ENCODE measurements at places on chromosomes 1 and 21. TPM values are rescaled to one million over a fixed set of nuclear protein-coding genes. Genes with fewer than 3 reads are reported as not detected.

GRCh38 chr1:66395202-66396061, 138.5 kb upstream of the SGIP1 start:
- H3K27ac ChIP-seq = no peak overlapping the region
- no peaks in the 10 kb centered on the region for H3K36me3 ChIP-seq
- H3K27me3 ChIP-seq = no peaks in the 10 kb centered on the region
- H3K4me1 ChIP-seq = peaks cover 12% of the 10 kb centered on the region
- DNase-seq = no peak

GRCh38 chr21:35268261-35268660, 219.2 kb upstream of the RUNX1 start:
- no peak overlapping the region for H3K27ac ChIP-seq
- no peak for DNase-seq
- H3K27me3 ChIP-seq = no peaks in the 10 kb centered on the region
- H3K4me1 ChIP-seq = no peaks in the 10 kb centered on the region
- no peak overlapping the region for H3K4me3 ChIP-seq

DNA sequence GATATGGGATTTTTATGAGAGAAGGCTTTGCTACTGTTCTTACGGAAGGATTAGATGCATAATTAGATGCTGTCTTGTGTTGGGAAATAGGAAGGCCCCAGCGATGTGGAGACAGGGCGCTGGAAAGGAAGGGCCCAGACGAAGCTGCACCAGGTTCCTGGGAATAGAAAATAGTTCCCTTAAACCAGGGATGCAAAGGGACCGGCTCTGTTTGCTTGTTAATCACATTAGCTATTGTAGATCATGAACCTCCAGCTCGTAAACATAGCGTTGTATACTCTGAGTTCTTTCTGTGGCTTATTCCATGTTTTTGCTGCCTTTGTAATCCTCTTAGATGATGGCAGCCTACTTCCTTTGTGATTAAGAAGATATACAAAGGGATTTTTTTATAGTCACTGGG, 79.8 kb upstream of the COX20 start:
- peaks cover 18% of the 10 kb centered on the region for H3K4me1 ChIP-seq
- no peaks in the 10 kb centered on the region for H3K36me3 ChIP-seq
- no peak for DNase-seq
- H3K4me3 ChIP-seq = no peak overlapping the region
- no peak overlapping the region for H3K27ac ChIP-seq

- peak within 1 kb of the TSS; percentile 90 for H3K27ac ChIP-seq
- peak within 1 kb of the TSS; percentile 66 for H3K4me3 ChIP-seq
- no peak for DNase-seq
- H3K27me3 ChIP-seq = no peaks in the 10 kb centered on the region
Measured at GRCh38 chr1:2556277-2556677, at the start of gene TNFRSF14. Gene TNFRSF14 (plus strand): TSS chr1:2556371. CDS start chr1:2556665, 294 bp downstream.

GRCh38 chr1:8165595-8166360, 139.7 kb upstream of the ERRFI1 start:
- no peaks in the 10 kb centered on the region for H3K36me3 ChIP-seq
- peaks cover 13% of the 10 kb centered on the region for H3K4me1 ChIP-seq
- H3K4me3 ChIP-seq = no peak overlapping the region
- H3K27me3 ChIP-seq = no peaks in the 10 kb centered on the region
- H3K27ac ChIP-seq = no peak overlapping the region

DNA sequence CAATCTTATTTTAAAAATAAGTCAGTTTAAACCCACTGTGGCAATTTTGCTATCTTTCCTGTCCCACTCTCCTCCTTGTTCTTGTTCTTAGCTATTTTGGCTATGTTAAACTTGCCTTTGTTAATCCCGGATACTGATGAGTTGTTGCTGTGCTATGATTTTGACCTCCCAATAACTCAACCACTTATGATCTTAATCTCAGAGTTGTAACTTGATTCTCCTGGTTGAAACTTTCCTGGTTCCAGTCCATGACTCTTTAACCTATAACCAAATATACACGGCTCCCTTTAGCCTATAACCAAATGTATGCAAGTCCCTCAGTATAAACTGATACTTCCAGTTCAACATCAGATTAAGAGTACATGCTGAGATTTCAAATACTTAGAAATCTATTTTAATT, 15.6 kb upstream of the ACADM start:
- H3K27ac ChIP-seq = no peak overlapping the region
- DNase-seq = no peak
- no peak overlapping the region for H3K4me3 ChIP-seq
- peaks cover 36% of the 10 kb centered on the region for H3K27me3 ChIP-seq
- H3K4me1 ChIP-seq = no peaks in the 10 kb centered on the region

GRCh38 chr1:2121101-2121691, 71.0 kb downstream of the PRKCZ start:
- peaks cover 15% of the 10 kb centered on the region for H3K27me3 ChIP-seq
- no peak overlapping the region for H3K27ac ChIP-seq
- H3K4me3 ChIP-seq = no peak overlapping the region
- no peaks in the 10 kb centered on the region for H3K4me1 ChIP-seq
- no peak for DNase-seq

DNA sequence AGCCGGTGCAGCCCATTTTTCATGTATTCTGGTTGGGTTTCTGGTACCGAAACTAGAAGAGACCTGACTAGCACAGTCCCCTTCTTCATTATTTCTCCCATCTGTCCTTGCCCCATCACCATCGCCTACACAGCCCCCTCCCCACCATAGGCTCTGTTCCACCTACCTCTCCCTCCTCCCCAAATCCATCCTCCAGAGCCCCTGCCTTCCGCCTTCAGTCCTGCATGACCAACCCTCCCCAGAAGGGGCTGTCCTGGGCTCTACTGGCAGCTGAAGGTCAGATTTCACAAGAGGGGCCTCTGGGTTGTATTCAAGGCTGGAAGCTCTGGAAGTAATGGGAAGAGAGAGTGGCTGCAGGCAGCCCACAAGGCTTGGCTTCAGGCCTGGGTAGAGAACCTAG, 55.2 kb downstream of the SDC3 start:
- no peak overlapping the region for H3K4me3 ChIP-seq
- no peaks in the 10 kb centered on the region for H3K36me3 ChIP-seq
- DNase-seq = no peak
- no peak overlapping the region for H3K27ac ChIP-seq
- peaks cover 30% of the 10 kb centered on the region for H3K4me1 ChIP-seq
- H3K27me3 ChIP-seq = peaks cover 3% of the 10 kb centered on the region

GRCh38 chr1:74193908-74194307, 4.1 kb downstream of the LRRIQ3 start:
- no peaks in the 10 kb centered on the region for H3K36me3 ChIP-seq
- peaks cover 8% of the 10 kb centered on the region for H3K4me1 ChIP-seq
- no peak overlapping the region for H3K4me3 ChIP-seq
- no peak for DNase-seq
- H3K27me3 ChIP-seq = no peaks in the 10 kb centered on the region

- H3K4me1 ChIP-seq = peaks cover 18% of the 10 kb centered on the region
- no peaks in the 10 kb centered on the region for H3K36me3 ChIP-seq
- no peak for DNase-seq
- peaks cover 16% of the 10 kb centered on the region for H3K27me3 ChIP-seq
- H3K4me3 ChIP-seq = peak overlapping the region; percentile 91
Measured at GRCh38 chr1:248872752-248873408, 14.0 kb upstream of the ZNF692 start.

DNA sequence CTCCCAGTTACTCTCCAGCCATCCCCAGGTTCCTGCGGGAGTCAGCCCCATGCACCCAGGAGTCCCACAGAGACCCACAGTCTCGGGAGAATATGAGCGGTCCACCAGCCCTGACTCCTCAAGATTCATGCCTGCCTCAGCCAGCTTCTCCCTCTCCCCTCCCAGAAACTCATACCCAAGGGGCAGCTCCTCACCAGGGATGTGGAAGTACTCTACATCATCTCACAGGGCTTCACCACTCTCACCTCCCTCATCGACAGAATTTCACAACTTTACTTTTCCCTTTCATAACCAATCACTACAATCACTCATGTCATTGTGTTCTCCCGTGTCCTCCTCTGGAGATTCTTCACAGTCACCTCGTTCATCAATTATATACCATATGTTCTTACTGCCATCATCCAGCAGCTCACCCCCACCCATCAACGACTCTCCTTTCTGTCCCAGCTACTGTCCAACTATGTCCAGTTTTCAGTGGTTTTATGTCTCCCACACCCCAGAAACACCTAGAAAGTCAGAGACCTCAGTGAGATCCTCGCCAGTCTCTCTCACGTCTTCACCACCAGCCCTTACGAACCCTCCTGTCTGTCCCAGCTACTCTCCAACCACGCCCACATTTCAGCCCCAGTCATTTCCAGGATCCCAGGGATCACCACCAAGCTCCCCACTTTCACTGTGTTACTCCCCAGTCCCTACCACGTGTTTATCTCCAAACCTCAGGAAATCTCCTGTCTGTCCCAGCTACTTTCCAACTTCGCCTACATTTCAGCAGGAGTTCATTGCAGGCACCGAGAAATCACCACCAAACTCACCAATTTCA, 1530.1 kb upstream of the TPTE start:
- H3K36me3 ChIP-seq = no peaks in the 10 kb centered on the region
- H3K4me3 ChIP-seq = no peak overlapping the region
- H3K27me3 ChIP-seq = no peaks in the 10 kb centered on the region

DNA sequence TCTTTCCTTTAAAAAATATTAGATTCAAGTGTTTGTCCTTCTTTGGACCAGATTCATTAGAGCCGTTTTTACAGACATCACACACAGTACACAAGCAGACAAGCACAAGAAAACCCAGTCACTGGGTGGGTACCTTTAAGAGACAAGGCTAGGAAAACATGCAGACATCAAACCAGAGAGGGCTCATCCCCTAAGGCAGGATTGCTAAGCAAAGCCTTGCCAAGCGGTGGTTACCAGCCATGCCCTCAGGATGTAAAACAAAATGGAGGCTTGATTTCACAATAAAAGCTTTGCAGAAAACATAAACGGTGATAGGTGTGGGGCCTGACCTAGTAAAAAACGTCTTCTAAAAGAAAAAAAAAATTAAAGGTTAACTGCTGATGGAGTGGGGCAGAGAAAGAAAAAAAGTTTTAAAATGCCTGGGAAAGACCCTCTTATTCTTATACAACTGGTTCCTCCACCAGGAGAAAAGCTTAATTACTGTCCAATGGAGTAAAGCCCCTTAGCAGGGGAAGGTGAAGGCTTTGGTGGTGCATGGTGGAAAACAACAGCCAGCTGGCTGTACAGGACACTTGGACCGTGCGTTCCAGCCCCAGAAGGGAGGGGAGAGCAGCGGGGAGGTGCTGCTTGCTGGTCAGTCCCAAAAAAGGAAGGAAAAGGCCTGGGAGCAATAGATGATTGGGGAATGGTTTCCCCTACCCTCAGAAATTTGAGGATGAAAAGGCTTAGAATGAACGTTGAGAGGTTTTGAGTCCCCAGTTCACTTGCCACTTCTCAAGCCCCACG, 30.4 kb upstream of the FMO1 start:
- H3K27me3 ChIP-seq = no peaks in the 10 kb centered on the region
- no peaks in the 10 kb centered on the region for H3K36me3 ChIP-seq
- no peak for DNase-seq
- peak overlapping the region; percentile 95 for H3K27ac ChIP-seq
- H3K4me1 ChIP-seq = peaks cover 59% of the 10 kb centered on the region

GRCh38 chr1:76950306-76950705, 83.0 kb downstream of the ST6GALNAC5 start:
- no peak overlapping the region for H3K4me3 ChIP-seq
- no peaks in the 10 kb centered on the region for H3K36me3 ChIP-seq

GRCh38 chr1:94908190-94908589, 18.7 kb downstream of the CNN3 start:
- DNase-seq = no peak
- H3K4me1 ChIP-seq = peaks cover 59% of the 10 kb centered on the region
- no peaks in the 10 kb centered on the region for H3K27me3 ChIP-seq
- peaks cover 25% of the 10 kb centered on the region for H3K36me3 ChIP-seq
- no peak overlapping the region for H3K27ac ChIP-seq

The SYT14 gene
- total RNA-seq = 0.10 TPM

The DIO1 gene
- total RNA-seq = not detected

The PROX1 gene
- total RNA-seq = 0.32 TPM

The FMO4 gene
- total RNA-seq = 4.1 TPM

The TEDDM1 gene
- not detected for total RNA-seq

The CELA2B gene
- total RNA-seq = not detected

The GPATCH2 gene
- 14.9 TPM for total RNA-seq

The UBXN11 gene
- total RNA-seq = 16.6 TPM
